ENCODE measurements at places on chromosomes 2 and 18.

- peak; percentile 65 for DNase-seq
These were observed 80.9 kb downstream of the XDH start for GRCh38 chr2:31333527-31334183.

GRCh38 chr2:62007555-62007954 lies 102.1 kb downstream of the COMMD1 start:
- no peak for DNase-seq

DNA sequence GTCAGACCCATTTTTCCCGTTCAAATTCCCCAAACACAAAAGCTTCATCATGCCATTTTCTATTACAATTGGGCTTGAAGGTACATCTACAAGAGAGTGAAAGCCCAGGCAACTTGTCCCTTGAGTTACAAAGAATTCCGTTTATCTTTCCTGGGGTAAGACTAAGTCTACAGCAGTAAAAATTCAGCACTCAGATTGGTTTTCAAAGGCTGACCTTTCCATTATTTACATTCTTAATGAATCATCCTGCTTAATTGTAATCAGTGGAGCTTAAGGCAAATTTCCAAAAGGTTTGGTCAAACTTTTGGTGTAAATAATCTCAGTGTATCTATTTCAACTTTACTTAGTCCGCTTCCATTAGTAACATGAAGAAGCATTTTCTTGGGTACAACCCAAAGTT lies 33.4 kb upstream of the ST3GAL5 start:
- no peak for DNase-seq

- no peak for DNase-seq
These were observed 424.4 kb upstream of the ID2 start for GRCh38 chr2:8257502-8257901.

DNA sequence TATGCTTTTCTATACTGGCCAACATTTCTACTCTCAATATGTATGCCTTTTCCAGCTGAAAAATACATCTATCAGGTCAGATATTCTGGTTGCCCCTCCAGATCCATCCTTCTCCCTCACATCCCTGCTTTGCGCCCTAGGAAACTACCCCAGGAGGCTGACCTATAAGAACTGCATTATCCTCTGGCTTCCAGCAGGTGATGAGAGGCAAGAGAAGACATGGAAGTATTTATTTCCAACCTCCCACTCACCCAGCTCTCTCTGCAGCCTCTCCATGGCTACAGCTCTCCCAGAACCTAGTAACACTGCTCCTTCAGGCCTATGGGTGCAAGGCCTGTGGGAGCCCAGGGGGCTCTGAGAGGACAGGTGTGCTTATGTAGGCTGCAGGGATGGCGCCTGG lies 42.9 kb downstream of the ARID5A start:
- no peak for DNase-seq

DNA sequence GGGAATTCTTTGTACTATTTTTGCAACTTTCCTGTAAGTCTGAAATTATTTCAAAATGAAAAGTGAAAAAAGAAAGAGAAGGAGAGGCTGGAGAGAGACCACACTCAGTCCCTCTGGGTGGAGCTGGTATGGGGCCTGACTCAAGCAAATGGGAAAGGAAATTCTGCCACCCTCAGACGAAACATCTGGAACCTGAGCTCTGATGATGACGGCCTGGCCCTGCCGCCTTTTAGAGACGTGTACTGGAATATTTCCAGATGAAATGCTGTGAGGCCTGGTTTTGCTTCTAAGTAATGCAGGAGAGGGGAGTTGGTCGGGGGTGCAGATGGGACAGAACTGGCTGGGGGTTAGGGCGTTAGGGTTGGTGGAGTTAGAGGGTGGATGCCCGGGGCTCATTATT lies 57.4 kb upstream of the GLI2 start:
- no peak for DNase-seq

DNA sequence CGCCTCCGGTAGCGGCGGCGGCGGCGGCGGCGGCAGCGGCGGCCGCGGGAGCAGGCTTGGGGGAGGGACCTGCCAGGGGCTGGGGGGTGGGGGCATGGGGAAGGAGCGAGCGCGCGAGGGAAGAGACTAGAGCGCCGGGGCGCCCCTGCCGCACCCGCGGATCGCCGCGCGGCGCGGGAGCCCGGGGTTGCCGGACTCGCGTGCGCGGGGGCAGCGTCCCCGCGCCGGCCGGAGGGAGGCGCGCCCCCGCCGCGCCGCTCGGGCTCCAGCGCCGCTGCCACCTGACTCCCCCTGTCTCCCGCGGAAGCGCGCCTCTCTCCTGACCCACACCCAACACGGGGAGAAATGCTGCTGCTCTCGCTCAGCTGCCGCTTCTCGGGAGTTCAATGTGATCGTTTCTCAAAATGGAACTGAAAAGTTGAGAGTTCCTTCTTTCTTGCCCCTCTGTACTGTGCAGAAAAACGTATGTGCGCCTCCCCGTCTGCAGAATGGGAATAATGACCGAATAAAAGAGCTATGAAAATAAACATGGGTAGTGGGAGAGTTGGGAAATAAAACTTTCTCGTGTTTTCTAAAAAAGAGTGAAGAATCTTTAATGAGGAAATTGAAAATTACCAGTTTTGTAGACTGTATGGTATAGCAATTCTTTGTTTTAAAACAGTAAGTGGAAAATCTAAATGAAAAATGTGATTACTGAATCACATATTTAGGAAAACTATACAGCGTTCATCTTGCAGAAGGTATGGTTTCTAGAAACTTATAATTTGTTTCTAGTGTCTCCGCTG lies 455 bp upstream of the TLK1 start:
- DNase-seq, result peak; percentile 49

- DNase-seq, result no peak
These were observed 8.3 kb upstream of the TMEM247 start for GRCh38 chr2:46471019-46471583.

DNA sequence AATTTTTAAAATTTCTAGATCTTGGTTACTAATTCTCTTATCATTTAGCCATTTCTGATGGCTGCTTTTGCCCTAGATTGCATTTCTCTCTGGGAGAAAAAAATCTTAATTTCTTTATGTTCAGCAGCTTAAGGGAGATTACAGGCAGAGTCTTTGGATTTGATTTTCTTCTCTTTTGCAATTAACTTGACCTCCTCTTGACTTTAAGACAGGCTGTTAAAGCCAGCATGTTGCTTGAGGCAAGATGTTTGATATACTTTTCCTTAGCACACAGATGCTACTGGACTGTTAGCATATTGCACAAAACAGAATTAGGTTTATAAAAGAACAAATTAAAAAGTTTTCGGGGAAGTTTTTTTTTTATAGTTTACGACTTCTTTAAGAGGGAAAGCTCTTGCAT lies 50.0 kb downstream of the XRCC5 start:
- no peak for DNase-seq

DNA sequence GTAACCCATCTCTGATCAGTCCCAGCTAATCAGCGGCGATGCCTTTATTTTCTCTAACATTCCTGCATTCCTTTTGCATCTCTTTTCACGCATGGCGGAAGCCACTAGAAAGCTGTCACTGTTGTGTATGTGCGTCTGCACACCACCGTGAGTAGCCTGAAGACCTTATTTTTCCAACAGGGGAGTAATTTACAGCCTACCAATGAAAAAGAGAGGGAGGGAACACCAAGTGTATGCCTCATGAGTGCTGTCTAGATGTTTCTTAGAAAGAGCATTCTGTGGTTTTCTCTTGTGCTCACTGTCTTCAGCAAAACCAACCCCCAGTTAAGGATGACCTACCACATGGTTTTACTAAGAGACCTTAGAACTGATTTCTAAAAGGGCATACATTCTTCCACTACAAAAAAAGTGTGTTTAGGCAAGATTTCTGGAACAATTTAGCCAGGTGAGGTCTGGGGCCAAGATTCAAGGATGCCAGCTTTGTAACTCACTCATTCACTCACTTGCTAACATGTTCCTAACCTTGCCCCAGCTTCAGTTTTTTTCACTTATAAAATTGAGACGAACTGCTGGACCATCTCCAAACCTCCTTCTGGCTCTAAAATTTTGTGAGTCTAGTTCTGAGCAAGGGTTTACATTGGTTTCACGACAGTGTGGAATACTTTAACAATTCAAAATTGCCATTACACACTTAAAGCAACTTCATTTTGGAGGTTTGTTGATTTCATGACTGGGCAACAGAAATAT lies 51.4 kb downstream of the BCL2 start:
- DNase-seq, result peak; percentile 5

DNA sequence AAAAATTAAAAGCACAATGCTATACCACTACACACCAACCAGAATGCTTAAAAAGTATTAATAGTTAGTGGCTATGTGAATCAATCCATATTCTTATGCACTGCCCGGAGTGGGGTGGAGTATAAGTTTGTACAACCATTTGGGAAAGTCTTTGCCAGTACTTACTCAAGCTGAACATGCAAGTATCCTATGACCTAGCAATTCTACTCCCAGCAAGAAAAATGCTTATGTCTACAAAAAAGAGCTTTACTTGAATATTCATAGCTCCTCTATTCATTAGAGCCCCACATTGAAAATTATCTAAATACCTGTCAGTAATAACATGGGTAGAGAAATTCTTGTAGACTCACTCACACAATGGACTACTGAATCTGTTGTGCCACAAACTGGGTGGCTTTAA lies 21.4 kb upstream of the CNOT11 start:
- no peak for DNase-seq

GRCh38 chr18:71370671-71371445 lies 1082.0 kb downstream of the SOCS6 start:
- DNase-seq, result no peak

DNA sequence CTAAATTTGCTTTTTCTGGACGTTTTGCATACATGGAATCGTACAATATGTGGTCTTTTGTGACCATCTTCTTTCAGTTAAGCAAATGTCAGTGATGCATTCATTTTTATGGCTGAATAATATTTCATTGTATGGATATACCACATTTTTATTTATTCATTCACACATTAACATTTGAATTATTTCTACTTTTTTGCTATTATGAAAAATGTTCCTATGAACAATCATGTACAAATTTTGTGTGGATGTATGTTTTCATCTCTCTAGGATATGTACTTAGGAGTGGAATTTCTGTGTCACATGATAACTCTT lies 67.4 kb upstream of the TXNDC2 start:
- DNase-seq, result no peak

DNA sequence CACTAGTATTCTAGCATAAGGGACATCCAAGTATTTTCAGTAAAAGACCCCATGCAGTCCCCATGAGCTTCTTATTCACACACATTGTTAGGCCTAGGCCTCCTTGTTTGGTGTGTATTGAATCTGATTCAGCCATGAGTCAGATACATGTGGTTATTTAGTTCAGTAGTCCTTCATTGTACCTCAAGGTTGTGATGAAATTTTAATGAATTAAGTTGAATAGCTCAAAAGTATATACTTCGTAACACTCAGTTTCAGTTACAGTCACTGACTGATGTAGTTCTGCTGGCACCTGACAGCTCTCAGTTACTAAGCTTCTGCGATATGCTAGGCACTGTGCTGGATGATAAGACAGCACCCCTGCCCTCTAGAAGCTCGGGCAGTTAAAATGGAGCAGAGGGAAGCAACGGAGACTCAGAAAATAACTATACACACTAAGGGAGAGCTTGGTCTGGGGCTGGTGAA lies 86.4 kb downstream of the XRCC5 start:
- no peak for DNase-seq

DNA sequence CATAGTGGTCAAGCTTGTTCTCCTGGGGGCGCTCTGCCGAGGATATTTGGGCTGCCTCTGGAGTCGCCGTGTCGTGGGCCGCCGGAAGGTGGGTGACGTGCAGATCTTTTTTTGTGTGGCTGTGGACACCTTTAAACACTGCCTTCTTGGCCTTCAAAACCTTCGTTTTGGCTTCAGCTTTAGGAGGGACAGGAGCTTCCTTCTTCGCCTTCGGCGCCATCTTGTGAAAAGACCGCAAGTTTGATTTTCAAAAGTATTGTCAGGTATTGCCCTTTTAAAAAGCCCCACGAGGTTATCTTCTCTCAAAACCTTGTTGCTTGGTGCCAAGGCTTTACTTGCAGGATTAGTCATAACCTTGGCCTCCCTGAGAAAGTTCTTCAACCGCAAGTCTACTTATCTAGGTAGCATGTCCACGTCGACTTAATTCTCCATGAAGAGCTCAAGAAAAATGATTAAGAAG lies 20.8 kb downstream of the LAMA3 start:
- DNase-seq, result no peak

DNA sequence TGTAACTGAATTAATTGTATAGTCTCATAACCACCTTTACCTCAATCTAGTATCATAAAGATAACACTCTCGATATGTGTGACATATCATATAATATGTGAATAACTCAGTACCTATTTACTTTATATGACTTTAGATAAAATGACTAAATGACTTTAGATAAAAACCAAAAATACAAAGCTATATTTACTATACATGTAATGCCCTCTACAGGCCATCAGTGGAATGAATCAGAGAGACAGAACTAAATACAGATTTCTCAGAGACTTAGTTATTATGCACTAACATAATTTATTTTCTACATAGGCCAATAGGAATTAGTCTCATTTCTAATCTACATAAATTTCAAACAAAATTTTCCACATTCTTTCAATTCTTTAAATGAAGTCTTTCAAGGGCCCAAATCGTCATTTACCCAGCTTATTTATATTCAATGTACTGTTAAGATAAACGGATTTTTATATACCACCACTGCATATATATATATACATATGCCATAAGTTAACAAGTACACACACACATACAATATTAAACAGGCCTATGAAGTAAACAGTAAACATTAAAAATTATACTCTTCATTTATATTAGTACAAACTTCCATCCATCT lies 219.9 kb downstream of the EXOC6B start:
- DNase-seq, result no peak

DNA sequence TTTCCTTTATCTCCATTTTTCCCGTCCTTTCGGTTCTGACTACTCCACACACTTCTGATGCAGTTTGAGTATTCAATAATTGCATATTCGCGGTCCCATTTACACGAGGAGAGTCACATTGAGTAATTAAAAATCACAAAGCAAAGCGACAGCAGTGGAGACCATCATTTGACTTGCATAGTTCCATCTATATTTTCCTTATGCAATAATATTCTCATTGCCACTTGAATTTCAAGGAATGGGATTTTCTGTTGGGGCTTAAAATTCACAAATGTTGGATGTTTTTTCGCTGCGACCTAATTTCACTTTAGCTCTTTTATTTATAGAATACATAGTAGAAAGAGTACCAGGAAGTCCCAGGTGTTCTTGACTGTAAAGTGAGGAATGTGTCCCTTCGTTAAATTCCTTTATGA lies 186.8 kb downstream of the ZEB2 start:
- DNase-seq, result no peak

Data from stimulated activated CD4-positive, alpha-beta T cell treated with anti-CD3 and anti-CD28 coated beads, Interleukin-4, amount 100 ng/mL, for 4 hours (primary cell).